ENCODE measurements at places on chromosomes 11 and 22.

GRCh38 chr11:128686745-128687177 is 7.1 kb upstream of the FLI1 start:
- DNase-seq: no peak

DNA sequence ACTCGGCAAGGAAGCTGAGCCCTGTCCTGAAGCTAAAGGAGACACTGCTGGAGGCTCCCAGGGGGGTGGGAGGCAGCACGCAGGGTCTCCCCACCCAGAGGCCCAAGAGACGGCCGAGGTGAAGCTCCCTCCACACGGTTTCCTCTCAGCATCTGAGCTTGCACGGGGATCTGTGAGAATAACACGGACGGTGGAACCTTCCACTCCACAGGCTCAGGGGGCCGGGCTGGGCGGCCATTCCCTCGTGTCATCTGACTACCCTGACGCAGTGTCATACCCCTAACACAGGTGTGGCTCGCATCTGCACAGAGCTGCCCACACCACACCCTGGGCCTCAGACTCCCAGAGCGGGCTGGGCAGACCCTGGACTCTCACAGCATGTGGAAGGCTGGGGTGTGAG is 409.7 kb downstream of the SHANK2 start:
- no peak for DNase-seq

GRCh38 chr22:27062910-27063309 is 405.5 kb downstream of the MIAT start:
- no peak for DNase-seq

- no peak for DNase-seq
Observed at GRCh38 chr11:115169251-115169650, 335.0 kb downstream of the CADM1 start.

- DNase-seq: no peak
Observed at GRCh38 chr22:45341498-45341897, 31.8 kb downstream of the FAM118A start.

DNA sequence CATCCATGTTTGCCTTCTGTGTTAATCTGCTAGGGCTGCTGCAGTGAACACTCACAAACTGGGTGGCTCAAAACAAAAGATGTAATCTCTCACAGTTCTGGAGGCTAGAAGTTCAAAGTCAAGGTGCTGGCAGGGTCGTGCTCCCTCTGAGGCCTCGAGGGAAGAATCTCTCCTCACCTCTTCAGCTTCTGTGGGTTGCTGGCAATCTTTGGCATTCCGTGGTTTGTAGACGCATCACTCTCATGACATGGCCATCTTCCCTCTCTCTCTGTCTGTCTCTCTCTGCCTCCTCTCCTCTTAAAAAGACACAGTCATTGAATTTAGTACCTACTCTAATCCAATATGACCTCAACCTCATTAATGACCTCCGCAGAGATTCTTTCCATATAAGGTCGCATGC is 78.8 kb downstream of the TSPAN18 start:
- no peak for DNase-seq

DNA sequence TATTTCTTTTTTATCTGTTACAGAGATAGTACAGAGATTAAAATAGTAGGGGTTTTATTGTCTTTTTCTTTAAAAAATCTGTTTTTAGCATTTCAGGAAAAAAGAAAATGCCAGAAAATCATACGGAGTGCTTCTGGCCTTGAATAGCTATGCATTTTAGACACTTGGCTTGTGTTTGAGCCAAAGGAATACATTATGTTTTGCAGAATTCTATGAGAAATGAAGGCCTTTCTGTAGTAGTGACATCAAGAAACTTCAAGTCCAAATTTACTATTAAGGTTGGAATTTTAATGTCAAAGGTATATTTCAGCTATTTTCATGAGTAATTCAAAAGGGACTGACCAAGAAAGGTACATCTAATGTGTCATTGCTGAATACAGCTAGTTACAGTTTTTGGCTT is 56.3 kb upstream of the DDI1 start:
- no peak for DNase-seq

DNA sequence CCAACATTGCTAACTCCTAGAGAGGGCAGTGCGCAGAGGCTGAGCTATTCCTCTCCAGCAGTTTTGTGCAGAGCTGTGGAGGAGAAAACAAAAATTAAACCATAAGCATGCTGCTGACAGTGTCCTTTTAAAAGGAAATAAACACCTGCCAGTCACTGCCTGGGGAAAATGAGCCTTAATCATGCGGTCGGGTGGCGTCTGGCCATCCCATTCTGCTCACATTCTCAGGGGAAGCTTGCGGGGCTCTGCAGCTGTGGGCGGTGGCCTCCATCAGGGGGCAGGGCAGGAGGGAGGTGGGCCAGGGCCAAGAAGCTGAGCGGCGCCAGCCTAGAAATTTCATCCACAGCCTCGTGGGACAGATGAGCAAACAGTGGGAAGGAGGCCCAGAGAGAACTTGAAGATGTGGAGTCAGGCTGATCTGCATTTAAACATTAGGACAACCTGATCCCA is 71.0 kb upstream of the TP53I11 start:
- no peak for DNase-seq

DNA sequence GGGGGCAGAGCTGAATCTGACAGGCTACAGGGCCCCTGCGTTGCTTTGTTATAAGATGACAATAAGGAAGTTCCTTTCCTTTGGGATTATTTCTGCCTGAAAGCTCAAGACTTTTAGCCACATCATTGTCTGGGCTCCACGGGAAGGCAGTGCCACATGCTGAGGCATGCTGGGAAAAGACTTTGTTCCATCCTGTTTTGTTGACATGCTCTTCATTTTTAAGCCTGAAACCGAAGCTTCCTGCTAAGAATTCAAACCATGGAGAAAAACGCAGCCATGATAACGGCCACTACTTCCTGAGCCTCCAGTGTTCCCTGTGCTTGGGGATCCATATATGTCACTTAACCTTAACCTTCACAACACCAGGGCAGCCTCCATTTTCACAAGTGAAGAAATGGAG is 5.5 kb upstream of the TCF20 start:
- DNase-seq: no peak

GRCh38 chr11:67369801-67370284 is 3.6 kb downstream of the CLCF1 start:
- no peak for DNase-seq

GRCh38 chr11:7321473-7322450 is 70.1 kb downstream of the SYT9 start:
- DNase-seq: no peak

GRCh38 chr11:60211206-60211605 is 28.3 kb upstream of the MS4A6A start:
- DNase-seq: no peak

GRCh38 chr22:22916215-22916951 is 28.8 kb downstream of the IGLL5 start:
- DNase-seq: no peak

DNA sequence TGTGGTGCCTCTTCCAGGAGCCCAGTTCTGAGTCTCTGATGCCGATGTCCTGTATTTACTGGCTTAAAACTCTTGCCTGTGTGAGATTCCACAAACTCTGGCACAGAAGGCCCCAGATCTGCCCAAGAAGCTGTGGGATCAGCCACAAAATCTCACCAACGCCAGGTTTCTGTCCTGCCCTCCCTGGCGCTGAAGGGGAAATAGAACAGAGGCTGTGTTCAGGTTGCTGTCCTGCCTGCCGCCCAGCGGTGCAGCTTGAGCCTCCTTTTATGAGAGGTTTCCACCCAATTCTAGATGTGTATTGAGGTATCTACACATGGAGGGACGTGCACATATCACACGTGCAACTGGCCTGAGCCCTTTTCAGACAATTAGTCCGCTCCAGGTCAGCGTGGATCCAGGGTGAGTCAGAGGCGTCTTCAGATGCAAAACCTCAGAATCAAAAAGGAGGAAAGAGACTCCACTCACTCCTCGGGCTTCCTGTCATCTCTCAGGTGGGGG is 2.2 kb downstream of the TMEM80 start:
- DNase-seq: no peak

DNA sequence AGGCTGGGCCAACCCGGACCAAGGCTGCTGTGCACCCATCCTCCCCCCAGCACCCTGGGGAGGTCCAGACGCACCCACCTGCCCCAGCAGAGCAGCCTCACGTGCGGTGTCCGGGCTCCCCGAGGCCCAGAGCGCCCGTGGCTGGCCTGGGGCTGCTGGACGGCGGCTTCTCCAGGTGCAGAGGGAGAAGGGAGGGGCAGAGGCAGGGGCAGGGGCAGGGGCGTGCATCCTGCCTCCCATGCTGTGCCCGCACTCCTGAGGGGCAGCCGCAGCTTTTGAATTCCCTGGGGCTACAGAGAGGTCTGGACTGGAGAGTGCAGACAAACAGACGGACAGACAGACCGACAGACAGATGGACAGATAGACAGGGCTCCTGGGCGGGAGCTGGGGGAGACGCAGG is 83.6 kb upstream of the PRR5 start:
- no peak for DNase-seq

DNA sequence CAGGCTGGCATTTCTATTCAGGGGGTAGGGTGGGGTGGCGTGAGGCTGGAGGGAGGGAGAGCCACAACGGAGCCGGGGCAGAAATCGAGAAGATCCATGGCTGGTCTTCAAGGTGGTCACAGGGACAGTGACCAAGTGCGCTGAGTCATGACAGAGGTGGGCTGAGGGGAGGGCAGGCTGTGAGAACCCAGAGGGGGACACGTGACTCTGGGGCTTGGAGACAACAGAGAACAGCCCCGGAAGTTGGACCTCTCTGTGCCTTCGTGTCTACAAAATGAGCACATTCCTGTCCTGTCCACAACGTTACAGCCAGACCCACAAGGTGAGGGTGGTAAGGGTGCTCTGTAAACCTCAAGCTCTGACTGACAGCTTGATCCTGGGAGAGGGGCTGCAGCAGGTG is 35.1 kb upstream of the ARFGAP3 start:
- no peak for DNase-seq

- DNase-seq: no peak
Observed at GRCh38 chr11:87719326-87720073, 455.7 kb downstream of the RAB38 start.

GRCh38 chr11:80144897-80145594 is 704.2 kb upstream of the TENM4 start:
- no peak for DNase-seq

DNA sequence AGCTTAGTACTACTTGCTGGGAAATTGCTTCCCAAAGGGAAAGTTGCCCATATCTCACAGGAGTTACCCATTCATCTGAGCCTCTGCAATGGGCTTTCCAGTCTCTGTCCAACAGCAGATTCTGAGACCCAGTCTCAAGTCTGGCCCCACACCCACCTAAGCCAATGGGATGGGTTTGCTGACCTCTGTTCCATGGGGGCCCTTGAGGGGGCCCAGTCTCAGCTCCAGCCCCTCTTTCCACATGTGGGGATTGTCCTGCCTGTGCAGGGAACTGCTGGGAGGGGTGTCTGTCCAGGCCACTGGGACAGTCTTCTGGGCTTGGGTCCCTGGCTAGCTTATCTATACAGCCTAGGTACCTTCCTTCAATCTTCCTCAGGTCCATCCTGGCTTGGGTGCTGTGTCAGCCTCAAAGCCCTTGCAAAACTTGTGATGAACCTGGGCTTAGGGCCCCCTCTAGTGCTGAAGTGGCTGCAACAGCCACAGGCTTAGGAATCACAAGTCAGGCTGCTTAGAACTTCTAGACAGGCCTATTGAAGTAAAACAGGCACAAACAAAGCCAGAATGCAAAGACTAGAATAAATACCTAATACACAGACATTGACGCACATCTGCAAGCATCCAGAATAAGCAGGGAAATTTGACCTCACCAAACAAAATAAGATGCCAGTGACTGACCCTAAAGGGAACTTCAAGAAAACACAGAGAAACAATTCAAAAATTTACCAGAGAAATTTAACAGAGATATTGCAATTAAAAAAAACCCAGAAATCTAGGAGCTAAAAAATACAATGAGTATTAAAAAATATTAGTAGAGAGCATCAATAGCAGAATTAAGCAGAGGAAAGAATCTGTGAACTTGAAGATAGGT is 11.7 kb upstream of the PATL1 start:
- peak; percentile 40 for DNase-seq

- no peak for DNase-seq
Observed at GRCh38 chr22:25802018-25802417, 60.0 kb downstream of the MYO18B start.

DNA sequence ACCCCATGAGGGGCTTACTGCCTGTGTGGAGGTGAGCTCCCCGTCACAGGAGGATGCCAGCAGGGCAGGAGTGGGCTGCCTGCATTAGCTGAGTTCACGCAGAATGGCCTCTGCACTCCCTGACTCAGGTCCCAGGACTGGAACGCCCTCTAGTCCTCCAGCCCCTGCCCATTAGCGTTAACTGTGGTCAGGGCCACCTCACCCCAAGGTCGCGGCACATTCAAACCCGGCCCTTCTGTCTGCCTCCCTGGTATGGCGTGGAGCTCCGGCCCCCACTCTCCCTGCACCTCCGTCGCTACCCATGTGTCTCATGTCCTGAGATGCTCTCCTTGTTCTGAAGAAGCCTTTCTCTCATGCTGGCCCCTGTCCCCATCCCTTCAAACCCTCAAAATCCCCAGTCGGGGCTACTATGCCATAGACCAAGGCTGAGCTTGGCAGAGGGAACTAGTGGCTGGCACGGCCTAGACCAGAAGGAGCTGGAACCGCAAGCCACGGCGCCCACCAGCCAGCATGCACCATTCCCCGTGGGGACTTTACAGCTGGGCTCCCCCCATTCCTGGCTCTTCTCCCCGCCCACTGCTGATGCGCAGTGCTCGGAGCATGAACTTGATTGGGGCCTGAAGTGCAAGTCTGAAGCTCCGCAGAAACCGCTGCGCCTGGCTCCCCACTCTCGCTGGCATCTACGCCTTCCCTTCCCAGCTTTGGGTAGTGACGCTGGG is 79.5 kb upstream of the RTL6 start:
- DNase-seq: no peak

GRCh38 chr11:113896156-113896879 is 8.3 kb upstream of the HTR3B start:
- DNase-seq: peak; percentile 19

DNA sequence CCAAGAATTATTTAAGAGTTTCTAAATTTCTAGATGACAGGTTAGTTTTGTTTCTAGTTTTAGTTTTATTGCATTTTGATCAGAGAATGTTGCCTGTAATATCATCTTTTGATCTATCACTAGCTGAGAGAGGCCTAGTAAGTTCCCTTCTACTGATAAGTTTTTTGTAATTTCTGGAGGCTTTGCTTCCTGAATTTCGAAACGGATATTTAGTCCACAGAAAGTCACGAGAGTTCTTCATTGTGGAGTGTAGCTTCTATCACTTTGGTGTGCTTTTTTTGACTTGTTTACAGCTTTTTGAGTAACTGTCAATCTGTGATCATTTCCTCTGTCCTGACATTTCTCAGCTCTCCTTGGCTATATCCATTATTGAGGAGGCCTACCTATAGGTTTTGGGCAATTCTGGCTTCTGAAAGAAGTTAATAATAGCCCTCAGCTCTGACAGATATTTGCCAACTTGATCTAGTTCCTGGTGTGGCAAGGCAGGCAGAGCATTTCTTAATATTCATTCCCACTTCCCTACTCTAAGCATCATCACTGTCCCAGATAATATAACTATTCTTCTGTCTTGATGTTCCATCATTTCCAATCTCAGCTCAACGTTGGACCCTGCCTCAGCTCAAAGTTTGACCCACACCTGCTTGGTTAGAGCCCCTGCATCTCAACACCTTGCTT is 171.3 kb downstream of the BLID start:
- no peak for DNase-seq

- DNase-seq: no peak
Observed at GRCh38 chr11:96554236-96554820, 164.5 kb downstream of the JRKL start.

GRCh38 chr22:22943521-22944267 is 56.1 kb downstream of the IGLL5 start:
- DNase-seq: no peak

Data from NCI-H524 treated with DMSO at 0.1 percent for 48 hours (cell line).